GM10248 (cell line): ENCODE measurements at places on chromosomes 6 and 20.

DNA sequence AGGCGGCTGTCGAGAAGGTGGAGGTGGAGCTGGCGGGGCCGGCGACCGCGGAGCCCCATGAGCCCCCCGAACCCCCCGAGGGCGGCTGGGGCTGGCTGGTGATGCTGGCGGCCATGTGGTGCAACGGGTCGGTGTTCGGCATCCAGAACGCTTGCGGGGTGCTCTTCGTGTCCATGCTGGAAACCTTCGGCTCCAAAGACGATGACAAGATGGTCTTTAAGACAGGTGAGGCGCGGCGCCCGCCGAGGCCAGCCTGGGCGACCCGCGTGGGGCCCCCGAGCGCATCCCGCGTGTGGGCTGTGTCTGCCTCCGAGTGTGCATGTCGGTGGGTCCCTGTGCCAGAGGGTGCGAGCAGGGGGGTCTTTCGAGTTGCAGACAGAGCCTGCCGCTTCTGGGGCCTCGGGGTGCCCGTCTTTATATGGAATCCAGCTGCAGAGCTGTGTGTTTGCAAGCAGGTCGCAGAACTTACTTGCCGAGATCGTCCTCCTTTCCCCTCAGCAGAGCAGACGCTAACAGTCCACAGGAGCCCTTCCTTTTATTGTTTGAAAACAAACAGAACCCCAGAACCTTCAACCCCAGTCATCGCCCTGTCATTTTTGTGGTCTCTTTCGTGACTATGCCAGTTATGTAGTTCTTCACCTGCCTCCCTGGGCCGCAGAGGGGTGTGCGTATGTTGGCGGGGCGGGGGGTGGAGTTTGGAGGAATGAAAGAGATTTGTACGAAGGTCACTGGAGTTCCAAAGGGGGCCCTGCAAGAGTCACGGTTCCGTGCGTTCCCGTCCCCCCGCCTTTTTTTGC is 766 bp downstream of the SLC16A10 start:
- peak; percentile 47 for DNase-seq

- no peak for DNase-seq
Observed at GRCh38 chr20:3494218-3494617, 23.4 kb downstream of the ATRN start.

- no peak for DNase-seq
Observed at GRCh38 chr6:53924277-53924676, 129.5 kb downstream of the LRRC1 start.

DNA sequence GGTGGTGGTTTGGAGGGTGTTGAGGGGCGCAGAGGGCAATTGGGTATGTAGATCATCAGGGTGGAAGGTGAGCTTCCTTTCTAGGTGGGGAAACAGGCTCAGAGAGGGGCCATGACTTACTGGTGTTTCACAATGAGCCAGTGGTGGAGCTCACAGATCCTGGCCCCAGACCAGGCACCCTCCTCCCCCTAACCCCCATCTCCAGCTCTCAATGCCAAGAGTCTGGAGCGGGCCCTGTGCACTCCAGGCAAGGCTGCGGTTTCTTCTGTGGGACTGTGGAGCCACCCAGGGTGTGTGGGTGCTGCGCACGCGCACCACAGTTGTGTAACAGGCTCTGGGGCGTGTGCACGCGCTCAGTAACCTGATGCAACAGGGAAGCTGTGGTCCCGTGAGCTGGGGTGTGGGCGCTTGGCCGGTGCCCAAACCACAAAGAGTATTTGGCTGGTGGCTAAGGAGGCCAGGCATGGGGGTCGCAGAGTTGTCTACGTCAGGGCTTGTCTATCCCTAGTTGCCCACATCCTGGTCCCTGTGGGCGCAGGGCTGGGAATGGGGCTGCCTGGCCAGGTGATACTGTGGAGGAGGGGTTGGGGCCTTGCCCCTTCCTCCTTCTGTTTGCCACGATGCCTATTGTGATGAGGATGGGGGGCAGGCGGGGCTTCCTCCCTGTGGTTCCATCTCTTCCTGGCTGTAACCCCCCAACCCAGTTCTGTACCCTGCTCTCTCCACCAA is 37.5 kb upstream of the MRPS18A start:
- DNase-seq, result peak; percentile 82

DNA sequence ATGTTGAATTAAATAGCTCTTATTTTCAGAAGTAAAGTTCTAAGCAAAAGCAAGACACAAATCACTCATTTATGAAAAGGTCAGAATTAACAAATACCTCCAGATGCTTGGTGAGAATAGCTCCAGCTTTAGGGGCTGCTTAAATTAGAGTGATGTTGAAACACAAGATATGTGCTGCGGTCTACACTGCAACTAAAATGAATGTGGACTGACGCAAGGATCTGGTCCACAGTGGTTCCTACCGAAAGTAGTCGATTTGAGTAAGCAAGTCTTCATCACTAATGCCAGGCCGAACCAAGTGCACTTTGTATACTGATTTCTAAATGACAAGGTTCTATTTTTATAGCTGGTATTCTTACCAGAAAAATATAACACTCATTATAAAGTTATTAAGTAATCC is 96.3 kb downstream of the PRDM1 start:
- DNase-seq, result peak; percentile 33

- no peak for DNase-seq
Observed at GRCh38 chr6:157860505-157860991, 37.5 kb downstream of the SNX9 start.

GRCh38 chr20:50095476-50096078 is 17.4 kb downstream of the UBE2V1 start:
- DNase-seq, result no peak

DNA sequence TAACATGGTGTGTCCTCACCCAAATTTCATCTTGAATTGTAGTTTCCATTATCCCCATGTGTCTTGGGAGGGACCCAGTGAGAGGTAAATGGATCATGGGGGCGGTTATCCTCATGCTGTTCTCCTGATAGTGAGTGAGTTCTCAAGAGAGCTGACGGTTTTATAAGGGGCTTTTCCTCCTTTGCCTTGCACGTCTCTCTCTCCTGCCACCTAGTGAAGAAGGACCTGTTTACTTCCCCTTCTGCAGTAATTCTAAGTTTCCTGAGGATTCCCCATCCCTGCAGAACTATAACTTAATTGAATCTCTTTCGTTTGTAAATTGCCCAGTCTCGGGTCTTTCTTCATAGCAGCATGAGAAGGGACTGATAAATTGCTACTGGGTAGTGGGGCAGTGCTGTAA is 789.3 kb downstream of the FRK start:
- no peak for DNase-seq

- no peak for DNase-seq
Observed at GRCh38 chr6:164409309-164410009, 899.9 kb downstream of the C6orf118 start.

DNA sequence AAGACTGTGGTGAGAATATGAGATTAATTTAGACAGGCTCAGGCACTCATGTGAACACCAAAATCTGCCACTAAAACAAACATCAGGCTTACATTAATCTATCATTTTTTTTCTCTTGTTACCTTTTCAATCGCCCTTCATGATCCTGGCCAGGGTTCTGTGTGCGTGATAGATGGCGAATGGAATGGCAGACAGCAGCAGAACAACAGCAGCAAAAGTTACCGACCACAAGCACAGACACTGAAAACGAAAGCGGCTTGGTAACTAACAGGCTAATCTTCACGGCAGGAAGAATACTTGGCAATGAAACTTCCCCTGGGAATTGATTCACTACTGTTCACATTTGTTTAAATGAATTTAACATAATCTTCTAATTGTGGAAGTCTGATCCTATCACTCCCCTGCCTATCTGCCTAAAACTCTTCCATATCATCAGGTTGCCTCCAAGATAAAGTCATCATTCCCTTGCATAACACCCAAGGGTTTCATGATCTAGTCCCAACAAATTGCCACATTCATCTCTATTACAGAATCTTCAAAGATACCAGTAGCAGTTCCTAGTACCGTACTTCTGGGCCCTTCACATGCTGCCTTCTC is 28.7 kb downstream of the PTPRK start:
- DNase-seq, result no peak

DNA sequence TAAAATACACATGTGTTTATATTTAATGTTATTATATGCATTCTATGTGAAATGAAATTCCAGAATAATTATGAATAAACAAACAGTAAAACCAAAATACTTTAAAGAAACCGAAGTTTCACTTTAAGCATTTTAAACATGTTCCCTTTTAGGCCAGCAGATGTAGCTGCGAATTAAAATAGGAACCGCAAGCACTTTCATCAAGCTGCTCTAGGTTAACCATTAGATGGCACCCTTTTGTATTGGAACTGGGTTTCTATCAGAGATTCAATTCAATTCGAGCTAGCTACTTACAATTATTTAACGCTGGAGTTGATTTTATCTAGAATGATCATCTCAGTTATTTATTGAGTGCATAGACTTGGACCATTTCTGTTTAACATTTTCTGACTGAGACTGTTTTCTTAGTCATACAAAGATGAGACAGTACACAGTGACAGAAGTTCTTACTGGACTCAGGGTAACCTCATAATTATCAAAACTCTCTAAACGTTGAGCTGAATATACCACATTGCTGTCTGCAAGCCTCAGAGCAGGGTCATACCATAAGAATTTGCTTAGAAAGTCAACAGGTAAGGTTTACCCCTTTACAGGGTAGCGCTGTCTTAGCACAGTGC is 8.5 kb downstream of the TMEM242 start:
- peak; percentile 70 for DNase-seq

- no peak for DNase-seq
Observed at GRCh38 chr6:147930745-147931144, 411.9 kb upstream of the SASH1 start.

DNA sequence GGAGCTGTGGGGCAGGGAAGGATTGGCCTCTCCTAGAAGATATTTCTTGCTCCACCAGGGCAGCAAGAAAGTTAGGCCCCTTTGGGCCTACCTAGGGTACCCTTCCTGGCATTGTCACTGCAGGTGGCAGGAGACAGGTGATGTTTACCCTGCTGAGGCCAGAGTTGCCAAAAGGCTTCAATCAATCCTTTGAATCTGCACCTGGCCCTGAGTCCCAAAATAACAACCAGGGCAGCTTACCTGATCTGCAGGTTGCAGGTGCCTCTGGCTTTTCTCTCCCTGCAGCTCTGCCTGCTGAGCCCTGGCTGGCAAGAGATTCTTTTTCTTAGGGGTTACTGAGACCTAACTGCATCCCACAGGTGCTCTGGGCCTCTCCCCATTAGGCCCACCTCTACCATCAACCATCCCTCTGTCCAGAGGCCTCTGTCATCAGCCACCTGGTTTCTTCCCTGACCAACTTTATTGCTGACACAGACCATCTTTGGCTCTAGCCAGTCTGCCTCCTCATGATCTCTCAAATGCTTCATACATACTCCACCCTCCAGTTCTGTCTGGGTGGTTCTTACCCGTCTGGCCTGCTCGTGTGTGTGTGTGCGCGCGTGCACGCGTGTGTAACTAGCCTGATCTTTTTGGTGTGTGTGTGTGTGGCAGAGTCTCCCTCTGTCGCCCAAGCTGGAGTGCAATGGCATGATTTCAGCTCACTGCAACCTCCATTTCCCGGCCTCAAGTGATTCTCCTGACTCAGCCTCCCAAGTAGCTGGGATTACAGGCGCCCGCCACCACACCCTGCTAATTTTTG is 13.7 kb downstream of the BCL2L1 start:
- DNase-seq, result no peak

DNA sequence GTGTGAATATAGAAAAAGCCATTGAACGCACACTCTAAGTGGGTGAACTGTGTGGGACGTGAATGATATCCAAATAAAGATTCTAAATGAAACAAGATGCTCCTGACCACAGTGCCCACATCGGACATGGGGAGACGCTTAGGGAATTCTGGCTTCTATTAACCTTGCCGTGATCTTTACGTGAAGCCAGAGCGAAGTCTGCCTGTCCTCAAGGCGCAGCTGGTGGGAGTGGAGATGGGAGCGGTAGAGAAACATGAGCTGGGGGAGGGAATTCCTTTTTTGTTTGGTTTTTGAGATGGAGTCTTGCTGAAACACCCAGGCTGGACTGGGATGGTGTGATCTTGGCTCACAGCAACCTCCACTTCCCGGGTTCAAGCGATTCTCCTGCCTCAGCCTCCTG is 46.0 kb downstream of the VSTM2L start:
- no peak for DNase-seq

DNA sequence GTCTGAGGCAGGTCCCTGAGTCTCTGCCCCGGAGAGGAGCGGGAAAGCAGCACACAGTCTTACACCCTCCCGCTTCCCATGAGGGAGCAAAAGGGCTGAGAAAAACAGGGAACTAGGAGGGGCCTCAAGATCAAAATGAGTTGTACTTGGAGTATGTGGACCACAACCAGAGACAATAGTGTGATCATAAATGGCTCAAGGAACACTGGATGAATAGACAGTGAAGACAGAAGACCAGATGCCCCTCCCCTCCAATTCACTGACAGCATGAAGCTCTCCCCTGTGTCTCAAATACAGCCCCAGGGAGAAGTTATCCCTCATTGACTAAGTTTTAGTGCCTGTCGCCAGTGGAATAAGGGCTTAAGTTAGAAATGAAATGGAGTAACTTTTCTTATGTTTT is 191.0 kb downstream of the TFAP2A start:
- DNase-seq, result no peak

DNA sequence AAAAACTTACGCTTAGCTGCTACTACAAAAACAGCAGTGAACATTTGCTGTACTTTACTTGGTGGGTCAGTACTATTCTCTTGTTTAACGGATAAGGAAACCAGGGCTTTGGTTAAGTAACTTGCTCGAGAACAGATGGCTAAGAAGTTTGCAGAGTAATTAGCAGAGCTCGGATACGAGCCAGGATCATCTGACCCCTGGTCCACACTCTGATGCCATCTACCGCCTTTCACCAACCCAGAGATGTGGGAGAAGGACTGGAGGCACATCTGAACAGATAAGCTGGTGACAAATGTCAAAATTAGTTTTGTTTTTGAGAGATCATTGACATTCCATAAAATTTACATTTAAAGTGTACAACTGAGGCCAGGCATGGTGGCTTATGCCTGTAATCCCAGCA is 18.9 kb upstream of the RPL7L1 start:
- no peak for DNase-seq
